ENCODE measurements at places on chromosomes 5 and 9.
A peak's percentile ranks its signal among the peaks of the same experiment; 100 is the strongest.

DNA sequence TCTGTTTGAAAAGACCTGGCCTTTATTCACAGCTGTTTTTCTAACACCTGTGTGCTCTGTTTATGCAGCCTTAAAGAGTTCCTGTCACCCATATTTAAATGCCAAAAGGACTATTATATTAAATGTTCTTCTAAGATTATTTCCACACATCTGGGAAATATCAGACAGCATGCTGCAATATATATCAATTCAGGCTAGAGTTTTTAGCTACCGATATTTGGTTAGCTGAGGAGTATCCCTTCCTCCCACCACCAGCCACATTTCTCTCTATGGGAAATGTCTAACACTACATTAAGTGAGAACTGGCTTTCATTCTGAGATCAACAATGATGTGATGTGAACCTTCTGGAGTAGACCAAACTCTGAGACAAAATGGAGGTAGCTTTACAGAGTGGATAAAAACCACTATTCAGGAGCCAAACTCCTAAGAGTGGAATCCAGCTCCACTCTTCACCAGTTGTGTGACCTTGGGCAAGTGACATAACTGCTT lies 509.2 kb downstream of the ZNF608 start:
- DNase-seq, result no peak

- no peak for DNase-seq
These were observed 148.2 kb upstream of the PLPPR1 start for GRCh38 chr9:100880284-100880683.

DNA sequence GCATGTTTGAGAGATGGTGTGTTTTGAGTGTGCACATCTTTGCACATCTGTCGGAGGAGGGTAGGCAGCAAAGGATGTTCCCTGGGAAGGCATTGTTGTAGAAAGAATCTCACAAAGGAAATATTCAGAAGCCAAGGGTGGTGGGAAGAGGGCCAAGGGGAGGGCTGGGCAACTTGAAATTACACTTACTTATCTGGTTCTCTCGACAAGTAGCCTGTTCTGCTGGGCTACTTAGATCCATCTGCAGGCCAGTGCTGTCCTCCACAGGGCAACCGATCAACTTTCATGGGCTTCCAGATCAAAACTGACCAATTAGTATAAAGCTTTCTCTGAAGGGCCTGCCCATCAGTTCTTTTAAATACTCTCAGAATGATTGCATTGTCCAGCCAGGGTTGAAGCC lies 495.2 kb downstream of the GADD45G start:
- no peak for DNase-seq

GRCh38 chr5:102731693-102732092 lies 23.4 kb upstream of the PAM start:
- DNase-seq, result no peak

- DNase-seq, result no peak
These were observed 41.6 kb downstream of the TRIO start for GRCh38 chr5:14184725-14185124.

- no peak for DNase-seq
These were observed 764 bp downstream of the ANKRA2 start for GRCh38 chr5:73564675-73565074.

DNA sequence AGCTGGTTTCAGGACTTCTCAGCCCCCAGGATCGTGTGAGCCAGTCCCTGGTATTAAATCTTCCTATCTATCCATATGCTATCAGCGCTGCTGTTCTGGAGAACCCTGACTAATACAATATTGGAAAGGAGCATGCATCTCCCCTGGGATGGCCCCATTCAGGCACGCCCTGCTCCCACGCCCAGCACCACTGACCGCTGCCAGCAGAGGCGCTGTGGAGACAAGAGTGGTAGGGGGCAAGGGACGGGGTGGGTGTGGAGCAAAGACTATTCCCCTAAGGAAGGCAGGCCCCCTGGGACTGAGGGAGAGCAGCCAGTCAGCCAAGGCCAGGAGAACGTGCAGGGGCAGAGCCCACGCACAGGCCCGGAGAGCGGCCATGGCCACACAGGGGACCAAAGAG lies 116.0 kb downstream of the VAV2 start:
- DNase-seq, result no peak

GRCh38 chr5:110106750-110107149 lies 417.0 kb downstream of the MAN2A1 start:
- peak; percentile 48 for DNase-seq

GRCh38 chr9:124764774-124765438 lies 6.2 kb downstream of the NR6A1 start:
- DNase-seq, result no peak

GRCh38 chr9:522658-523057 lies 308.0 kb downstream of the DOCK8 start:
- DNase-seq, result no peak

- peak; percentile 62 for DNase-seq
These were observed 56.0 kb upstream of the TPD52L3 start for GRCh38 chr9:6272229-6272598.

GRCh38 chr5:73701566-73701965 lies 75.6 kb downstream of the ARHGEF28 start:
- DNase-seq, result no peak

DNA sequence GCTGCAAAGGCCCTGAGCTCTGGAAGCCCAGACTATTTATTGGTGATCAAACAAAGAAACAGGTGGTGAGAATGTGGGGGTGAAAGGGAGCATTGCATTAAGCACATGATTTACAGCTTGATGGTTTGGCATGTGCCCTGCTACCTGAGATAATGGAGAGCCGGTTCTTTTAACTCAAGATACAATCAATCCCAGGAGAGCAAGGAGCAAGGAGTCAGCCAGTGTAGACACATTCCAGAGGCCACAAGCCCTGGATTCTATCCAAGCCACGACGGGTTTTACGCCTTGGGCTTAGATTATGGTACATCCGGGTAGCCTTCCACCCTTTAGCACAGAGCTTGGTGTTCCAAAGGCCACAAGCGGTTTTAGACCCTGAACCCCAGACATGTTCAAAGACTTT lies 292.2 kb downstream of the CYLC2 start:
- DNase-seq, result no peak

GRCh38 chr9:36575411-36575882 lies 2.8 kb downstream of the MELK start:
- DNase-seq, result no peak

GRCh38 chr9:131234799-131235479 lies 41.4 kb downstream of the FAM78A start:
- DNase-seq, result no peak

DNA sequence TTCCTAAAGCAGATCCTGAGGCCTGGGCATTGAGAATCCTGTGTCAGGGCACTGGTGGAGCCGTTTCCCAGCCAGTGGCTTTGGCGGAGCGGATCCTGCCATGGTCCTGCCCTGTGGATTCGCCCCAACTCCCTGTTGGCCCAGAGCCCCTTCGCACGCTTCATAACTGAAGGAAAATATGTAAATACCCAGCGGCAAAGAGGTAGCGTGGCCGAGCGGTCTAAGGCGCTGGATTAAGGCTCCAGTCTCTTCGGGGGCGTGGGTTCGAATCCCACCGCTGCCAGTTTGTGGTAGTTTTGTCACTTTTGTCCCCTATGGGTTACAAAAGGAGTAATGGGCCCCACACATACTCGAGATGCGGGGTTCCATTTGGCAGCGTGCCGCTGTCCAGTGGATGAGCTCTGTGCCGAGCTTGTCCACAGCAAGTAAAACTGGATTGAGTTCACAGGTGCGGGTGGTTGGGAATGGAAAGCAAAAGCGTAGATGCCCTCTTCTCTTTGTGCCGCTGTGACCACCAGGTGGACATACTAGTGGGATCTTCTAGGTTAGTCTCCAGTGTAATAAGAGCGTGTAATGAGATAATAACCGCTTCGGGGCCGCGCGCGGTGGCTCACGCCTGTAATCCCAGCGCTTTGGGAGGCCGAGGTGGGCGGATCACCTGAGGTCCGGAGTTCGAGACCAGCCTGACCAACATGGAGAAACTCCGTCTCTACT lies 17.3 kb downstream of the TRIM7 start:
- peak; percentile 74 for DNase-seq

GRCh38 chr9:69675563-69675962 lies 3.4 kb upstream of the APBA1 start:
- no peak for DNase-seq

DNA sequence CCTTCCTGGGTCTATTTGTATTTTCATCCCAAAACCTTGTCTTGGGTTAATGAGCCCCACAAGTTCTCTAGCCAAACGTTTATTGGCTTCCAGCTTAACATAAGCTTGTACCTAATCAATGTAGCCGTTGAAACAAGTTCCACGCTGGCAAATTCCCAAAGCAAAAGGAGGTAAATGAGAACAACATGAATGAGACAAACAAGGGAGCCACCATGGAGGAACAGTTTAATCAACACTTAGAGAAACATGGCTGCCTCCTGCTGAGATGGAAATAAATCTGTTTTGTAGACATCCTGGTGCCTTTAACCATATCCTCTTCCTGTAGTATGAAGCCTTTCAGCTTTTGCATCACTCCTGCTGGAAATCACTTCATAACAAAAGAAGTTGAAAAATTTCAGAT lies 166.6 kb upstream of the NFIB start:
- DNase-seq, result no peak

- DNase-seq, result no peak
These were observed 244.0 kb downstream of the EPB41L4A start for GRCh38 chr5:112174959-112175594.

Measured in left lobe of liver (tissue), 2 donors.